ENCODE measurements at places on chromosomes 4 and X.
A peak's percentile ranks its signal among the peaks of the same experiment; 100 is the strongest.

DNA sequence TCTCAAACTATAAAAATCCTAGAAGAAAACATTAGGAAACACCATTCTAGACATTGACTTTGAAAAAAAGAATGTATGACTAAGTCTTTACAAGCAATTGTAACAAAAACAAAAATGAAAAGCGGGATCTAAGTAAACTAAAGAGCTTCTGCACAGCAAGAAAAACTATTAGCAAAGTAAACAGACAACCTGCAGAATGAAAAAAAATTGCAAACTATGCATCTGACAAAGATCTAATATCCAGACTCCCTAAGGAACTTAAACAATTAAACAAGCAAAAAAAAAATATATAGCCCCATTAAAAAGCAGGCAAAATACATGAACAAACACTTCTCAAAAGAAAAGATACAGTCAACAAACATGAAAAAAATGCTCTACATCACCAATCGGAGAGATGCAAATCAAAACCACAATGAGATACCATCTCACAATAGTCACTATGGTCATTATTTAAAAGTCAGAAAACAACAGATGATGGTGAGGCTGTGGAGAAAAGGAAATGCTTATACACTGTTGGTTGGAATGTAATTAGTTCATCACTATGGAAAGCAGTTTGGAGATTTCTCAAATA, 168.1 kb downstream of the EPHA5 start:
- no peak for DNase-seq

GRCh38 chr4:58061967-58062366, 951.8 kb upstream of the IGFBP7 start:
- DNase-seq = no peak

DNA sequence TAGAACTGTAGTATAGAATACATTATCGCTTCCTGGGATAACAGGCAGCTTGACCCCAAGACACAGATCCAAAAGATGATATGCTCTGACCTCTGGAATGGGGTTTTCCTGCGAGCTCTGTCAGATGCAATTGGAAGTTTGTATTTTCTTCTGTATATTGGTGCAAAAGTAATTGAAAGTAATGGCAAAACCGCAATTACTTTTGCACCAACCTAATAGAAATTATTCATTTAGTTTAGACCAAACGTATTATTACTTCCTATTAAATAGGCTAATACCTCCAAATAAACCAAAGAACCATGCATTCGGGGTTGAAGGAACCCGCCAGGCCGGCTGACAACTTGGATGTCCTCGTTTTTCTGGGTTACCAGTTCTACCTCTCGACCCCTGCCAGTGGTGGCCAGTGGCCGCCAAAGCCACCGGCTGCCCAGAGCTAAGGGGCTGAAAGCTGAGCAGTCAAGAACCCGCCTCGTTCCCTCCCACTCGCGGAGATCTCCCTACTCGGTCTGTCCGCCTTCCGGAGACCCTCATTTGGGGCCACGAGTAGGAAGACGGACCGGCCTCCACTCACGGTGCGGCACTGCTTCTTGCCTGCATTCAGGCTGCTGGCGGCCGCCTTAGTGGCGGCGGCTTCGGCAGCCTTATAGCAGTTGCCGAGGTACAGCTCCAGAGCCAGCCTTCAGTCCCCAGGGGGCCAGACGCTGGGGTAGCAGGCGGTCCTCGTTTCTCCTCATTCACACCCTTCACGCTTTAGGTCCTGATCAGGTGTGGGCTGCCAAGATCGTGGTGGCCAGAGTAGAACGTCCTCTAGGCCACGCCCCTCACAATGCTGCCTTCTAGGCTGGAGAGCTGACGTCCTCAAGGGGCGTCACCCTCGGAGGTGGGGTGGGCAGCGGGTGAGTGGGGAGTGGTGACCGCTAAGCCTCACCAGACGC, 121.9 kb downstream of the RBMX2 start:
- no peak for DNase-seq

DNA sequence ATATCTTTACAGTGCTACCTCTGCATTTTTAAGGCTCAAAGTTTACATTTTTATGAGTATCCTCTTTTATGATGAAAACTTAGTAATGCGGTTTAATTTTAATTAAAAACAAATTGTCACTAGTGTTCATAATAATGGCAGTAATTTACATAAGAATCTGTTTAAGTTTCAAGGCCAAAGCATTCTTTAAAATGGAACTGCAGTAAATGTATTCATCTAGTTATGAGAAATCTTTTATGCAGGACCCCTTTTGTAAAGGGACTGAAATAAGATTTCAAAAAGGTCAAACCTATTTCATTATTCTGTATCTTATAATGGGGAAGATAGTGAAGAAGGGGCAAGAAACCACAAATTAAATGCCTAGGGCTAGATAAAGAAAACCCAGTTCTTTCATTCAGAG, 37.1 kb downstream of the CHIC2 start:
- DNase-seq = no peak

GRCh38 chrX:103919270-103919637, 43.2 kb upstream of the TMSB15B start:
- peak; percentile 11 for DNase-seq

DNA sequence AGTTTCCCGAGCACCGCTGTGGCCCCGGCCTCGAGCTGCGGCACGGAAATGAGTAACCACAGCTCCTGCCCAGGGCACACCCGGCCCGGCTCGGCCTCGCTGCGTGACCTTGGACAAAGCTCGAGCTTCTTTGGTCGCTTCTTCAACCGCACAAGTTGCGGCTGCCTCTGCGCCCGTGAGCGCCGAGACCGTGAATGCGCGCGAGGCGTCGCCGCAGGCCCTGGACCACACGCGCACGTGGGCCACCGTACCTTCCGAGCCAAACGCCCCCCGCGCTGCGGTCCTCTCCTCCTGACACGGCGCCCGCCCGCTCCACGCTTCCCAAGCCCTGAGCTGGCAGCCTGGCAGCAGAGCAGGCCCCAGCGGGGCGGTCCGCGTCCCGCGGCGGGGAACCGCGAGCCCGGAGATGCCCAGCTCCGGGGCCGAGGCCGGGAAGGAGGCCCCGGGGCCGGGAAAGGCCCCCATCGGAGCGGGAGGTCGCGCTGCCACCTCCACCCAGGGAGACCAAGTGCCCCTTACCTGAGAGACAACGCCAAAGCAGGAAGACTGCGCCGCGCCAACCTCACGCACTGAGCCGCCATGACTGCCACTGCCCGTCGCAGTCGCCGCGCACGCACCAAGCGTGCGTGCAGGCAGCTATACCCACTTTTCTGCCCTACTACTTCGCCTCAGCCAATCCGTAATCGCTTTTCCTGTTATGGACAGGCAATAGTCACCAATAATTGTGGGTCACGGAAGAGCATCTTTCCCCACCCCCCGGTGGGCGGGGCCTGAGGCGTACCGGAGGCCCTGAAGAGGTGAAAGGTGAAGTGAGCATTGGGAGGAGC, at the start of gene GRPEL1:
Gene GRPEL1 (minus strand): TSS at position 613 of the 827 bp plus-strand sequence. CDS start 32 bp downstream, at position 581.
- DNase-seq = peak; percentile 99

DNA sequence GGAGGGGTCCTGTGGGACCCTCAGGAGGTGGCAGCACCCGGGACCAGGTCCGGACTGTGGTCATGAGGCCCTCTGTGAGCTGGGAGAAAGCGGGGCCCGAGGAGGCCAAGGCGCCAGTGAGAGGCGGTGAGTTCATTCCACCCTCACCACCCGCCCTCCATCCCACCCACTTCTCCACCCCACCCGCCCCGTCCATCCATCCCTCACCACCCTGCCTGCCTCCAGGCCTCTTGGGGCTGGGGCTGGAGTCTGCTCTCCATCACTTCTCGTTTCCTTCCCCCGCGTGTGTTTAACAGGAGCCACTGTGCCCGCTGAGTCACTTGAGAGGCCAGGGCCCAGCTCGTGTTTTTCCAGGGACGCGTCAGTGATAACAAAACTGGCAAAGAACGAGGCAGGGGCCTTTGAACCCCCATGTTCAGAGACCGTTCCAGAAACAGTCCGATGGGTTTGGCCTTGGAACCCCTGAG, 6.2 kb downstream of the SH3TC1 start:
- no peak for DNase-seq

GRCh38 chr4:113635739-113636437, 125.7 kb downstream of the CAMK2D start:
- no peak for DNase-seq

DNA sequence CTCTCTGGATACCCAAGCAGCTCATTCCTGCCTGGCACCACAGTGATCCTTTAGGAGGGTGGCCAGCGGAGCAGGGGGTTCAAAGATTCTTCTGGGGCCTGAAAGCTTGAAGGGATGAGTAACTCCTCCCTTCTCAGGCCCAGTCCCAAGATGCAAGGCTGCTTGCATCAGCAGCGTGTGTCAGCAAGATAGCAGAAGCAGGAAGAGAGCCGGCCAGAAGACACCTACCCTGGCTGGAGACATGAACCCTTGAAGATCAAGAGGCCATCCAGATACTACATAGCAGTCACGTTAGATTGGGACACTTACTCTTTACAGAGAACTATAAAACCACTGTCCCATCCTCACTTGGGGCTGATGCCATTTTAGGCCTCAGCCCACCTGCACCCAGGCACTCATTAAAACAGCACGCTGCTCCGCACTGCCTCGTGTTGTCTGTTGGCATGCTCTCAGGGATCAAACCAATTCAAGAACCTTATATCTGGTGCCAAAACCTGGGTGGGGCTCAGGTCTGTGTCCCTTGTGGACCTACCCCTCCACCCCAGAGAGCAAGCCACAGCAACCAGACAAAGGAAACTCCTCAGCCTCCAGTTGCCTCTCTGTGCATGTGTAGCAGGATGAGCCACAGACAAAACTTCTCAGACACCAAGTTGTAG, 6.5 kb downstream of the UGT2B17 start:
- no peak for DNase-seq

GRCh38 chrX:16022580-16023200, 100.7 kb upstream of the GRPR start:
- no peak for DNase-seq

- no peak for DNase-seq
Measured at GRCh38 chr4:152106781-152107321, 346.0 kb upstream of the GATB start.

DNA sequence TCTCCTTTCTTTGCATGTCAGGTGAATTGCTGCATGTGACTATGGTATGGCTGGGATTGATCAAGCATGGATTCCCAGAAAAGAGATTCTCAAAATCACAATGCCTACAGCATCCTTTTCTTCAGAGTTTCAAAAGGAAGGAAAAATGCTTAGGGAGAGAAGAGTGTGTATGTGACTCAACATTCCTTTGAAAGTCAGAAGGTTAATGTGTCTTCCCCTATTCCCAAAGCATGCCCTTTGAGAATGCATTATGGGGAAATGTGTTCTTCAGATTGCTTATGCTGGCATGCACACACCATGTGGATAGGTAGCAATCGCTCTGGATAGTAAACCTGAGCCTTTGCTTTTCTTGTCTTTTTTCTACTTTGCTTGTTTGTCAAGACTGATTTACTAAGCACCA, 78.5 kb downstream of the ELOVL6 start:
- DNase-seq = no peak

DNA sequence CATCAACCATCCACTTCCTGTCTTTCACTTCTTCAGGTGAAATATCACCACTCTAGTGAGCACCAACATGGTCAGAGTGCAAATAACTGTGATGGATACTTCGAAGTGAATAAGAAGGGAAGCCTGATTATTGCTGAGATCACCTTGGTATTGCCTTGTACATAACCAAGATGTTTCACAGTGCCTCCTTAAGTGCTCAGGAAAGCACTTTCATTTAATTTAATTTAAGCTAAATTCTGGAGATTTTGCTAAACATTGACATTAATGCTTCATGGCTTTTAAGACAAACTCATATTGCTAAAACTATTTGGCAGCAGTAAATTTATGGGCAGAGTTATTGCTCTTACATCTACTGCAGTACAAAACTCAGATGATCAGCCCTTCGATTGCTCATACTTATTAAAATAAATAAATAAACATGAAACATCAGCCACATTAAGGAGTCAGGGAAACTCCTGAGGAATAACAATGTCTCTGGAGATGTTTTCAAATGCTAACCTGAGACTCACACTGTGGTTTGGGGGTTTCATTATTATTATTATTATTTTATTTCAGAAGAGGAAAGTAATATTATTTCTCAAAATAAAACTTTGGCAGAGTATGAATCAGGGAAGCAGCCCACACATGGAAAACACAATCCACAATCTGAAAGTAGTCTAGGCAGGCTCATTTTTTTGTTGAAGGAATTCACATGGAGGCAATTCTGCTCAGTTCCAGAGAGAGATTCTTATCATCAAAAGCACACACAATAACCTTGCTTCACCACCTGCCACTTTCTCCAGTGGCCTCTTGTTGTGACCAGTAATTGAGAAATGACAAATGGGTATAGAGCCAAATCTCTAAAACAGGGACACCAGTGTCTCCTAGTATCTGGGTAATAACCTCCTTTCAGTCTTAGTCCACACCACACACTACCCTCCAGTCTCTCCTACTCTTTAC, 344.2 kb downstream of the MAPK10 start:
- DNase-seq = no peak

DNA sequence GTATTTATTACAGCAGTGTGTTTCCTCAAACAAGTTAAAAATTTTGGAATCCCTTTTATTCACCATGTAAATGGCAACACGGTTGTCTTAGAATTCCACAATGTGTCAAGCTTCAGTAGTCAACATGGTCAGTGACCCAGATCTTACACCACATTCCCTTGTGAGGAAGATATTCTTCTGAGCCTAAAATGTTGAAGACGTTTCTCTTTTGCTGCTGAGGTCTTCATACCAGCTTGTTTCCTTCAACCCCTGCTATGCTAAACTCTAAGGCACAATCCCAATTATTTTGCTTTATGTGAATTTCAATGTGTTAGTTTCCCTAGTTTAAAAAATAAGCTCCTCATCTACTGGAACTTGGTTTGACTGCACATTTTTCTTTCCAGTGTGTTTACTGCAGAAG, 17.6 kb upstream of the LDB2 start:
- DNase-seq = no peak

- no peak for DNase-seq
Measured at GRCh38 chr4:137043184-137043583, 489.1 kb downstream of the PCDH18 start.

DNA sequence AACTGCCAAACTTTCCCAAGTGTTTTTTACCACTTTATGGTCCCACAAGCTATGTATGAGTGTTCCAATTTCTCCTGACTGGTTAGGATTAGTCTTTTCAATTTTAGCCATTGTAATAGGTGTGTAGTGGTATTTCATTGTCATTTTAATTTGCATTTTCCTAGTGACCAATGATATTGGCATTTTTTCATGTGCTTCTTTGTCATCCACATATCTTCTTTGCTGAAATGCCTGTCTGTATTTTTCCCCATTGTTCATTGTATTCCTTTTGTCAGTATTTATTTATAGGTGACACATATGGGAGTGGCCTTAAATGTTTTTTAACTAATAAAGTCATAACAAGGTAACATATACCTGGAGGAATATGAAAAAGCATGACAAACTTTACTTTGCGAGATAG, 9.2 kb upstream of the UBE2D3 start:
- no peak for DNase-seq

- no peak for DNase-seq
Measured at GRCh38 chr4:159178979-159179969, 76.4 kb downstream of the RAPGEF2 start.

DNA sequence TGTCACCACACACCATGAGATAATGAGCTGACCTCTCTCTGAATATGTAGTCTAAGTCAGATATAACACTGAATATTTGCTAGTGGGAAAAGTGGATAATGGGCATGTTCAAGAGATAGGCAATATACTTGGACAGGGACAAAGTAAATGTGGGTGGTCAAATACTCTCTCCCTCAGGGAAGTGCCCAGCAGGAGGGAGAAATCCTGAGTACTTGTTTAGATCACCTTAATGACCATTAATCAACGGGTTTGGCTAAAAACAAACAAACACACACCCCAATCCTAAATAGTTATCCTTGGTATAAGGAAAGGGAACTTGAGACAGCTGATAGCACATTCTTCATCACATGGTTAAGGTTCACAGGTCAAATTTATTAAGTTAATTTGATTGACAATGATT, 933.5 kb downstream of the C4orf33 start:
- no peak for DNase-seq

Data from T-cell (primary cell).